ENCODE measurements at places on chromosomes 2 and 18.

- DNase-seq, result no peak
Measured at GRCh38 chr2:15965564-15966019, 25.2 kb downstream of the MYCN start.

- DNase-seq, result no peak
Measured at GRCh38 chr18:77304268-77304667, 54.6 kb downstream of the GALR1 start.

DNA sequence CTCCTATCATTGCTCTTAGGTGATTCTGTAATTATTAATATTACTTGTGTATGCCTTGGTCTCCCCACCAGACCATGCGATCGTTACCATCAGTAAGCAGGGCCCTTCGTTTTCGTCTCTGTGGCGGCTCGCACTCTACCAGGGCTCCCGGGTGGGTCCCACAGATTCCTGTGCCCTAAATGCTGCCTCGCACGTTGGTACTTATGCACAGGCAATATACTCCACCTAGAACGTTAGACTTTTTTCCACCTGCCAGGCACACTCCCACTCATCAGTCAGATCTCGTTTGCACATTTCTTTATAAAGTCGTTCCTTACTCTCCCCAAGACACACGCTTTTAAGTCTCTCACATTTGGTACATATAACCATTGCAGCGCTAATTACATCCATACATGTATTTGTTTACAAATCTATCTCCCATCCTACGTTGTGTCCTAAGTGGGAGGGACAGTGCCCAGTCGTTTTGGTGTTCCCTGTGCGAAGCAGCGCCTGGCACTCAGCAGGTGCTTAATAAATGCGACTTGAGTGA lies 901 bp downstream of the FEZ2 start:
- no peak for DNase-seq

- DNase-seq, result no peak
Measured at GRCh38 chr18:23515911-23516546, 12.7 kb downstream of the RMC1 start.
